ENCODE measurements at places on chromosomes 3 and 15.

DNA sequence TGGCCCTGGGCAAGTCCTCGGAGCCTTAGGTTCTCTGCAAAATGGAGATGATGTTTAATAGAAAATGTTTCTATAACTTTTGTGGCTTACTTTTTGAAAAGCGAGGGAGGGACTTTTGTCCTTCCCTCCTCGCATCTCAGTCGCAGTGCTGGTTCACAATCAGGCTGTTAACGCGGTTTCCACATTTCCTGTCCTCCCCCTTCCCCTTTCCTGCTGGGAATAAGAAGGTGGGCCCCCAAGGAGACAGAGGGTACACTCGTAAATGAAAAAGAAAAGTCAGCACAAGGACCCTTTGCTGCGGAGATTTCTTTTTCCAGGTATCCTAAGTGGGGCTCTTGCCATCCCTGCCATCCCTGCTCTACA is 29.5 kb downstream of the ARHGAP31 start:
- peaks cover 6% of the 10 kb centered on the region for H3K4me1 ChIP-seq
- no peaks in the 10 kb centered on the region for H3K27me3 ChIP-seq
- H3K27ac ChIP-seq, result peak overlapping the region; percentile 88
- DNase-seq, result no peak
- peak overlapping the region; percentile 89 for H3K4me3 ChIP-seq

GRCh38 chr3:4740397-4741105 is 238.7 kb upstream of the BHLHE40 start:
- no peaks in the 10 kb centered on the region for H3K27me3 ChIP-seq
- H3K4me3 ChIP-seq, result no peak overlapping the region
- H3K4me1 ChIP-seq, result peaks cover 34% of the 10 kb centered on the region
- H3K27ac ChIP-seq, result peak overlapping the region; percentile 92
- H3K36me3 ChIP-seq, result peaks cover 14% of the 10 kb centered on the region

GRCh38 chr3:58116985-58117384 is 93.8 kb downstream of the DNASE1L3 start:
- H3K4me3 ChIP-seq, result no peak overlapping the region
- H3K27ac ChIP-seq, result peak overlapping the region; percentile 46
- peaks cover 49% of the 10 kb centered on the region for H3K36me3 ChIP-seq
- H3K4me1 ChIP-seq, result peaks cover 39% of the 10 kb centered on the region
- DNase-seq, result no peak
- H3K27me3 ChIP-seq, result no peaks in the 10 kb centered on the region

GRCh38 chr3:150117076-150117475 is 146.4 kb upstream of the PFN2 start:
- peaks cover 2% of the 10 kb centered on the region for H3K4me1 ChIP-seq
- DNase-seq, result no peak
- H3K27me3 ChIP-seq, result no peaks in the 10 kb centered on the region
- no peak overlapping the region for H3K4me3 ChIP-seq

- no peak for DNase-seq
- no peak overlapping the region for H3K27ac ChIP-seq
- no peaks in the 10 kb centered on the region for H3K27me3 ChIP-seq
- peak overlapping the region; percentile 22 for H3K4me3 ChIP-seq
- H3K4me1 ChIP-seq, result no peaks in the 10 kb centered on the region
Observed at GRCh38 chr15:68843425-68844311, 23.0 kb upstream of the ANP32A start.

DNA sequence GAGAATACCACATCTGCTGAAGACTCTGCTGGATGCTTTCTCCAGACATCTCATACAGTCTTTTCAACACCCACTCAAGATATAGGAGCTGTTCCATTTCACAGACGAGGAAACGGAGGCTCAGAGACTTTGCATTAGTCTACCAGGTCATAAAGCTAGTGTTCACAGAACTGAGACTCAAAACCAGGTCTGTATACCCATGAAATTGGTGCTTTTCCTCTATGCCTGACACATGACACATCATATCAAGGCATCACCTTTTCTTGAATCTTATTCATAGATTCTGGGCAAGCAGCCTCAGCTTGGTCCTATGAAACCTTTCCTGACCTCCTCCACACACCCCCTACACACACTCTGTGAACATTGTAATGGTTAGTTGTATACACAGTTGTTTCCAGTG is 101.2 kb downstream of the LPP start:
- no peaks in the 10 kb centered on the region for H3K4me1 ChIP-seq
- peak overlapping the region; percentile 58 for H3K27ac ChIP-seq
- H3K27me3 ChIP-seq, result no peaks in the 10 kb centered on the region
- peaks cover 11% of the 10 kb centered on the region for H3K36me3 ChIP-seq

- H3K27ac ChIP-seq, result peak overlapping the region; percentile 44
- H3K4me3 ChIP-seq, result no peak overlapping the region
- no peaks in the 10 kb centered on the region for H3K36me3 ChIP-seq
- no peaks in the 10 kb centered on the region for H3K27me3 ChIP-seq
- no peak for DNase-seq
Observed at GRCh38 chr3:152243301-152243711, 25.4 kb upstream of the MBNL1 start.

GRCh38 chr3:114205541-114205940 is 26.7 kb upstream of the DRD3 start:
- no peaks in the 10 kb centered on the region for H3K27me3 ChIP-seq
- no peak overlapping the region for H3K27ac ChIP-seq
- H3K4me1 ChIP-seq, result no peaks in the 10 kb centered on the region
- no peak overlapping the region for H3K4me3 ChIP-seq
- no peaks in the 10 kb centered on the region for H3K36me3 ChIP-seq

DNA sequence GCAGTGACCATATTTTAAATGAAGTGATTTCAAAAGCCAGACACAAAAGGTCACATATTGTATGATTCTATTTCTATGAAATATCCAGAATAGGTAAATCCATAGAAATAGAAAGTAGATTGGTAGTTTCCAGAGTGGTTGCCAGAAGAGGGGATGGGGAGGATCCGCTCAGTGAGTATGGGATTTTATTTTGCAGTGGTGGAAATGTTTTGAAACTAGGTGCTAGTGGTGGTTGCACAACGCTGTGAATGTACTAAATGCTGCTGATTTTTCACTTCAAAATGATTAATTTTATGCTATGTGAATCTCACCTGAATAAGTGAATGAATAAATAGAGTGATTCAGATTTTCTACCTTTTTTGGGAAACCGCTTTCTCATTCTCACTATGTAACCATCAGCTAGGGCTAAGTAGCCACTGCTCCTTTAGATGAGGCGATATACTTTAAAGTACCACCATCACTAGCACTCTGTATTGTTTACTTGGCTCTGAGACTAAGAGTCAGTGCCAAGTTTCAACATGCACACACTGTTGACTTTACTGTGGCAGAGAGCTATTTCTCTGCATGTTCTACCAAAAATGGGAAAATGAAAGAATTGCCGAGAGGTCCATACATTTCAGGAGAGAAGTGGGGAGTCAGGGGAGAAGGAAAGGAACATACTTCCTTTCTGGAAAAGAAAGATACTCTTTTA is 90.7 kb upstream of the GOLIM4 start:
- H3K4me1 ChIP-seq, result no peaks in the 10 kb centered on the region
- H3K27me3 ChIP-seq, result no peaks in the 10 kb centered on the region
- no peak overlapping the region for H3K4me3 ChIP-seq
- no peaks in the 10 kb centered on the region for H3K36me3 ChIP-seq
- DNase-seq, result no peak
- H3K27ac ChIP-seq, result no peak overlapping the region

DNA sequence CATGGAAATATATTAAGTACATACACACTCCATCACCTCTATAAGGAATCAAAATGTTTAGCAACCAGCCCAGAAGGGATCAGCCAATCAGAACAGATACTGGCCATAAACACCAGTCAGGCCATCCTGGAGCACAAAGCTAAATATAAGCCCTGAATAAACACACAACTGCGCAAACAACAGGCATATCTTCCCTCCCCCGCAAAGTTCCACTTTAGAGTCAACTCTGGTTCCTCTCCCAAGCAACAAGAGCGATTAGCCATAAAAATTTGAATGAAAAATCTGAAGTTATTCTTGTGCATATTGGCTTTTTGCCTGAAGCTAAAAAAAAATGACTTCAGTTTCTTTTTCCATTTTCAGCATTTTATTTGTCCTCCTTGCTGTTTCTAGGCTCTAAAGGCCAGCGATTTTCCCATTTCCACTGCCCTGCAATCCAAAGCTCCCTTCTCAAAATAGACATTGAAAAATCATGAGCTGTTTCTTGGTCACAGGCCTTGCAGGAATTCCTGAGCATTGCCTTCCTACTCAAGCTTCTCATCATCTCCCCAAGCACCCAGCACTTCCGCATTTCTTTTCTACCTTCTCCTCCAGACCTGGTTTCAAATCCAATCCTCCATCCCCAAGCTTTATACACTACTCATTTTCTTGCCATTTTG is 247.9 kb downstream of the ZMAT3 start:
- no peak for DNase-seq
- no peaks in the 10 kb centered on the region for H3K36me3 ChIP-seq
- H3K27me3 ChIP-seq, result no peaks in the 10 kb centered on the region
- peak overlapping the region; percentile 46 for H3K27ac ChIP-seq
- H3K4me3 ChIP-seq, result no peak overlapping the region
- no peaks in the 10 kb centered on the region for H3K4me1 ChIP-seq

GRCh38 chr3:130661140-130661891 is 85.3 kb downstream of the PIK3R4 start:
- H3K27me3 ChIP-seq, result no peaks in the 10 kb centered on the region
- no peak for DNase-seq
- H3K4me1 ChIP-seq, result no peaks in the 10 kb centered on the region
- no peak overlapping the region for H3K4me3 ChIP-seq

- H3K4me3 ChIP-seq, result peak overlapping the region; percentile 10
- H3K36me3 ChIP-seq, result peaks cover 66% of the 10 kb centered on the region
- H3K27me3 ChIP-seq, result no peaks in the 10 kb centered on the region
- H3K27ac ChIP-seq, result peak overlapping the region; percentile 73
- H3K4me1 ChIP-seq, result no peaks in the 10 kb centered on the region
- DNase-seq, result peak; percentile 55
Observed at GRCh38 chr3:66394753-66395249, 106.0 kb downstream of the LRIG1 start.

DNA sequence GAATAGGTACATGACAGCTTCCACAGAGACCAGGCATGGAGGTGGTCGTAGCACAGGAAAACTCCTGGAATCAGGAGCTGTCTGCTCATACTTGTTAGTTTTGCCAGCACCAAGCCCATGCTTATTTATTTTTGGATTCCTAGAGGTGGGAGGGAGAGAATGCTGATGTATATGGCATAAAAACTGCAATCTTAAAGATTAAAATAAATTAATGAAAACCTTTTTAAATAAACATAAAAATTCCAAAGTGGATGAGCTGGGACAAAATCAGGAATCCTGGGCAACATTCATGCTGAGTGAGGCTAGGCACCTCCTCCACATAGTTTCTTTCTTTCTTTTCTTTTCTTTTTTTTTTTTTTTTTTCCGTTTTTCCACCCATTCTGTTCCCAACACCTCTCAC is 14.3 kb upstream of the BCL6 start:
- no peaks in the 10 kb centered on the region for H3K27me3 ChIP-seq
- H3K27ac ChIP-seq, result no peak overlapping the region
- DNase-seq, result no peak
- no peaks in the 10 kb centered on the region for H3K36me3 ChIP-seq
- H3K4me3 ChIP-seq, result no peak overlapping the region
- H3K4me1 ChIP-seq, result peaks cover 11% of the 10 kb centered on the region

DNA sequence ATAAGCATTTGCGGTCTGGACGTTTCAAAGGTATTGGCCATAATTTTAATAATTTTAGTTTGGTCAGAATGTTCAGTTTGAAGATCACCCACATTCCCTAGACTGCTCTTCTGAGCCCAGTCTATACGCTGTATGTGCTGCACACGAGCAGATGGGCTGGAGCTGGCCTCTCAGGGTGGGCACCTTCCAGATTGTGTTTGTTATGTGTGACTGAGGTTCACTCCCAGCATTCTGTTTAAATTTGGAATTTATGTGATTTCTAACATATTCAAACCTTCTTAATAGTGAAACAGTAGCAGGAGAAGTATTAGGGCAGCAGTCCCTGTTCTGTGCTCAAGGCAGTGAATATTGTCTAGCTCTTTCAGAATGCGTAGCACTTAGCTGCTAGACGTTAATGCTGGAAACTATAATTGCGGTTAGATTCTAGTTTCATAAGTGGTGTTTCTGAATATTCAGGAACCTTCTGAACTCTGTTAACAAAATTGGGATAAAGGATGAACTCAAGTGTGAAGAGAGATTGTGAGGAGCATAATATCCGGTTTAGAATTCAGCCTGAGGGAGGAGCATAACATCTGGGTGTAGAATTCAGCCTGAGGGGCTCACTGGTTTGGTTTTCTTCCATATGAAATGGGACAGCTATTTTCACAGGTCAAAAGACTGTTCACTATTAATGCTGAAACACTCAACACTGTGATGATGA is 68.6 kb upstream of the RPL35A start:
- no peak for DNase-seq
- H3K4me1 ChIP-seq, result no peaks in the 10 kb centered on the region
- no peaks in the 10 kb centered on the region for H3K27me3 ChIP-seq
- H3K4me3 ChIP-seq, result no peak overlapping the region
- no peak overlapping the region for H3K27ac ChIP-seq

DNA sequence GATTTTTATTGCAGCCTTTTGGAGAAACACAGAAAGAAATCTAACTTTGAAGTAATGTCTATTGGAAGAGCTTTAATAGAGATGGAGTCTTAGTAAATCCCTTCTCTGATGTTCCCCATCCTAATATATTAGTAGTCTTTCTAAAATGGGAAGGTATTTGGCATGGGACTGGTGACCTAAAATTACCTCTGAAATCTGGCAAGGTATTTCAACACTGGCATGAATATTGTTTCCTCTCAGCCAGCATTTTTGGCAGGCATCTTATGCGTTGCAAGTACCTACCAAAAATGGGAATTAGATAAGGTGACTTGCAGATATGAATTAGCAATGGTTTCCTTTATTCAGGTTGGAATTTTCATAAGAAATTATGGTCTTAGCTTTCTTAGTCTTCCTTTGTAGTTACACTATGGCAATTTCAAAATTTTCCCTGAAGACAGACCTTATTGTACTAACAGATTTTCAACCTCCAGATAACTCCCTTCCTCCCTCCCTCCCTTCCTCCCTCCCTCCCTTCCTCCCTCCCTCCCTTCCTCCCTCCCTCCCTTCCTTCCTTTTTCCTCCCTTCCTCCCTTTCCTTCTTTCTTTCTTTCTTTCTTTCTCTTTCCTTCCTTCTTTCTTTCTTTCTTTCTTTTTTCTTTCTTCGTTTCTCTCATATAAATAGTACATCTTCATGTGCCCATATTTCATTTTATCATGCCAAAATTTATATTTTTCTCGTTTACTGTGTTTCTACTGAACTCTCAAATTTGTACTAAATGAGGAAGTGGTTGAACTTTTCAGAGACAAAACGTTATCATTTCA is 168.2 kb upstream of the KCNMB2 start:
- no peak overlapping the region for H3K4me3 ChIP-seq
- no peaks in the 10 kb centered on the region for H3K36me3 ChIP-seq
- H3K27ac ChIP-seq, result peak overlapping the region; percentile 60
- peaks cover 6% of the 10 kb centered on the region for H3K4me1 ChIP-seq

DNA sequence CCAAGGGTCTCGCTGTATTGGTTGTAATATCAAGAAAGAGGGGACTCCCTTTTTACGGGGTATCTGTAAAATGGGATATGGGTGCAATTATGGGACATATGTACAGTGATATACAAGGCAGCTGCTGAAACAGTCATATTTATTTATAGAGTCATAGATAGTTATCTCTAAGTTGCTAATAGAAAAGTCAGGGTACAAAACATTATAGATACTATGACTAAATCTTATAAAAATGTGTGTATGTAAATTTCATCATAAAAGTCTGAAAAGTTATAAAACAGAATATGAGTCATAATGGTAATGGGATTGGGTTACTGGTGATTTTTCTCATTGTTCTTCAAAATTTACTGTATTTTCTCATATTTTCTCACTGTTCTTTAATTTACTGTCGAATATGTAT is 344.9 kb upstream of the SLCO3A1 start:
- H3K27me3 ChIP-seq, result no peaks in the 10 kb centered on the region
- no peak overlapping the region for H3K27ac ChIP-seq
- no peaks in the 10 kb centered on the region for H3K4me1 ChIP-seq
- no peak for DNase-seq
- no peaks in the 10 kb centered on the region for H3K36me3 ChIP-seq
- no peak overlapping the region for H3K4me3 ChIP-seq
